ENCODE measurements at places on chromosomes 12 and 14.

- DNase-seq: no peak
Observed at GRCh38 chr12:65990592-65990991, 140.0 kb downstream of the LLPH start.

DNA sequence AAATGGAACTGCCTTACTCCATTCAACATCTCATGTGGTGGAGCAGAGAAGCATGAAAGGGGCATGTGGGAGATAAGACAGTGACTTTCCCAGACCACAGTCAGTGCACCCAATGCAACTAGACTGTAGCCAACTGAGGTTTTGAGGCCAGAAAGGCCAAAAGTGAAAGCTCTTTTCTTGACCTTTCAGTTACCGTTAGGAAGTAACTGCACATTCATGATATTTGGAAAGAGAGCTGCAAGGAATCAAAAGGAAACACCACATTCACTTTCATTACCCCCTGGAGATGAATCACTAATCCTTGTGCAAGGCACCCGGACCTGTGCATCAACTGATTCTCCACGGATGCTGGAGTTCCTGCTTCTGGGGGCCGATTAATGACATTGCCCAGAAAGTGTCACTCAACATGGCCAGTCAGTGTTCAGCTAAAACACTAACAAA, 72.9 kb upstream of the ELK3 start:
- DNase-seq: no peak

- no peak for DNase-seq
Observed at GRCh38 chr12:122961531-122962329, 4.5 kb downstream of the ABCB9 start.

- DNase-seq: no peak
Observed at GRCh38 chr14:65100922-65101541, 1.3 kb downstream of the MAX start.

DNA sequence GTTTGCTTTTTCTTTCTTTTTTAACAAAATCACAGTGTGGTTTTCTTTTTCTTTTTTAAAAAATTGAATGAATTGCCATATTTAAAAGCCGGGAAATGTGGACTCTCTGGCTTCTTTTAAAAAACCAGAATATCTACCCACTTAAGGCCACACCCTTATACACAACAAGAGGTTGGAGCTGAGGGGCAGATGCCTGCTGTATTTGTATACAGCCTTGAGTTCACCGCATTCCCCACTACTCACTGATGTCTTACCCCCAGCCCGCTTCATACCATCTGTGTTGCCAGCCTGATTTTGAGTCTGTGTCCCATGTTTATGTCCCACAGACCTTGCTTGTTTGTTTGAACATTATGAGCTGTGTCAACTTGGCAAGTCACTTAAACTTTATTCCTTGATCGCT, 14.3 kb downstream of the JDP2 start:
- no peak for DNase-seq

GRCh38 chr12:92012691-92013090, 133.0 kb downstream of the BTG1 start:
- DNase-seq: no peak

DNA sequence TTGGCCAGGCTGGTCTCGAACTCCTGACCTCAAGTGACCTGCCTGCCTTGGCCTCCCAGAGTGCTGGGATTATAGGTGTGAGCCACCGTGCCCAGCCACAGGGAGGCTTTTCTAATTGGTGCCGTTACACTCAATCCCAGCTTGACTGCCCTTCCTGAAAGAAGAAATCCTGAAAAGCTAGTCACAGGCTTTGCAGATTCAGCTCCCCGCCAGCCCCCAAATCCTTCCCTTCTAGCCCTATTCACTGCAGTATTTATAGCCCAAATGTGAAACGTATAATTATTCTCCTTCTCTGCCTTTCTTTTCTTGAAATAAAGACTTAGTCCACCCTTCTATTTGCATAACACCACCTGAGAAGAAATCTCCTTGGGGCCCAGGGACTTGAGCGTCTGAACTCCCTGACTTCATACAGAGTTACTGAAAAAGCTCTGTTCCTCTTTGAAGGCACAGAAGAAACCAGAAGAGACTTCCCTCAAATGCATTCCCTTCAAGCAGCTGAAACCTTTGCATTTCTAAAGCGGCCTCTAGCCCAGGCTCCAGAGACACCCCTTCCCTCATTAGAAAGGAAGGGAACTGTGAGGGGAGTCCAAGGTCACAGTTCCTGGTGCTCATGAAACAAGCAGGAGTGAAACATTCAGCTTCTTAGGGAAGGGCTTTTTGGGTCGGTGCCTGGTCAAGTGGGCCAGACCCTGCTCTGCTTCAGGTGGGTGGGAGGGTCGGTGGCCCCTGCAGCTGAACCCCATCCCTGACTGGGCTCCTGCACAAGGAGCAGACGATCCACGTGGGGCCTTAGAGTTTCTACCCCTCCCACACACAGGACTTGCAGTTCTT, 42.3 kb upstream of the BATF start:
- DNase-seq: no peak

DNA sequence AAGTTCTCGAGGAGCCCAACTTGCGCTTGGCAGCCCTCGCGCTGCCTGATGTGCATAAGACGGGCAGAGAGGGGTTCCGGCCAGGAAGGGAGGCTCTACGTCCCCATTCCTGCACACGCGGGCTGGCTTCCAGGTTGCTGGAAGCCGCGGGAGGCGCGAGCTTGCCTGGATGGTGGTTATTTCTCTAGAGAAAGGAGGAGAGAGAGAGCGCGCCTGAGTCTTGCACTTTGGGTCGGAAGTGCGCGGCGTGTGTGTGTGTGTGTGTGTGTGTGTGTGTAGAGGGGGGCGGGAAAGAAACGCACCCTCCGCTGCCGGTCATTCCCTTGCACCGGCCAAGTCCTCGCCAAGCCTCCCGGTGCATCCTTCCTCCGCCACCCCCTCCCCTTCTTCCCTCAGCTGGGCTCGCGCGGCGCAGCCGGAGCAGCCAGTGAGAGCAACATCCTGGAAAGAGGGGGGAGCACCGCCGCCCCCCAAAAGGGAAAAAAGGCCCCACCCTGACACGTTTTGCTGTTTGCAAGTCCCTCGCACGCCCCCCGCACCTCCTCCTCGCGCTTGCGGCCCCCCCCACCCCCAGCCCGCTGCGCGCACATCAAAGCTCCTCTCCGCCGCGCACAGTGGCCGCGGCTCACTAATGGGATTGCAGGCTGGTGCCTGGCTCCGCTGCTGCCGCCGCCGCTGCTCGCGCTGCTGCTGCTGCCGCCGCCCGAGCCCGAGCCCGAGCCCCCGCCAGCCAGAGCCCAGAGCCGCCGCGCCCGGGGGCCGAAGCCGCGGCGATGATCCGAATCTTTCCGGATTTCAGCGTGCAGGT, 4.4 kb upstream of the NPAS3 start:
- DNase-seq: no peak

DNA sequence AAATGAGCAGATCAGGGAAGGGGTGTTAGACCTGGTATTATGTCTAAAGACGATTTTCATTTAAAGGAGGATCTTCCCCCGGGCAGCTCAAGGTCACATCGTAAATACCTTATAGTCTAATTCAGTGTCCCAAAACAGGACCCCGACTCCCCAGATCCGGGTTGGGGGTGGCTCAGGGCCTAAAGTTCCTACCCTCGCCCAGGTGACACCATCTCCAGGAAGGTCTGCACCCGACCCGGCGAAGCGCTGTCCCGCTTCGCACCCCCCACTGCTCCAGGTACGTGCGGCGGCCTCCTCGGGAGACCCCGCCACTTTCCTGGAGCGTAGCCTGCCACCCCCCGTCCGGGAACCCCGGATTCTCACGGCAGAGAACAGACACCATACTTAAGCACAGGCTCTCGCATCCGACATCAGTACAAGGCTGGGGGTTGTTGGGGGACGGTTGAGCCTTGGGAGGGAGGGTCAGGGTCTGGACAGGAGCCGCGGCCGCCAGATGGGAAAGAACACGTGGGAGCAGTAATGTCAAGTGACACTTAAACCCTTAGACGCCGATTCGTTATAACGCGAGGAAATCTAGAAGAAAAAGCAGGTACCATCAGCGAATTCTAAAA, 556 bp downstream of the TIMM9 start:
- DNase-seq: no peak

- peak; percentile 43 for DNase-seq
Observed at GRCh38 chr12:42213023-42213422, 25.0 kb downstream of the YAF2 start.

DNA sequence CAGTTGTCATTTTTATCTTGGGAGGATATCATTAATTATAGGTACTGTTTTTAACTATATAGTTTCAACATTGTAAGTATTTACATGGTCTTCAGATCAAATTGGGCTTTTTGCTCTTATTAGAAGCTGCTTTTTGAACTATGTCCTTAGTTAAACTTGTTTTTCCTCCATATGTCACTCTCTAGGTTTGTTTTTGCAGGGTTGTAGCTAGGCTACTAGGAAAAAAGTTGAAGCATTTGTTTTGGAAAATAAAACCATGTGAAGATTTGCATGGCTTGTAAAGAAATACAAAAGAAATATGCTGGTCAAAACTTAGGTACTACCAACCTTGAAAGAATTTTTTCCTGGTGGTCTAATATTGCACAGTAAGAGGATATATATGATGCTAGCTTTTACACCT, 3.4 kb downstream of the ARID2 start:
- no peak for DNase-seq

GRCh38 chr14:103436533-103436932, 51.3 kb downstream of the MARK3 start:
- no peak for DNase-seq

GRCh38 chr12:68633614-68634558, 23.2 kb downstream of the RAP1B start:
- DNase-seq: no peak

- no peak for DNase-seq
Observed at GRCh38 chr12:20101046-20101445, 267.3 kb upstream of the PDE3A start.

DNA sequence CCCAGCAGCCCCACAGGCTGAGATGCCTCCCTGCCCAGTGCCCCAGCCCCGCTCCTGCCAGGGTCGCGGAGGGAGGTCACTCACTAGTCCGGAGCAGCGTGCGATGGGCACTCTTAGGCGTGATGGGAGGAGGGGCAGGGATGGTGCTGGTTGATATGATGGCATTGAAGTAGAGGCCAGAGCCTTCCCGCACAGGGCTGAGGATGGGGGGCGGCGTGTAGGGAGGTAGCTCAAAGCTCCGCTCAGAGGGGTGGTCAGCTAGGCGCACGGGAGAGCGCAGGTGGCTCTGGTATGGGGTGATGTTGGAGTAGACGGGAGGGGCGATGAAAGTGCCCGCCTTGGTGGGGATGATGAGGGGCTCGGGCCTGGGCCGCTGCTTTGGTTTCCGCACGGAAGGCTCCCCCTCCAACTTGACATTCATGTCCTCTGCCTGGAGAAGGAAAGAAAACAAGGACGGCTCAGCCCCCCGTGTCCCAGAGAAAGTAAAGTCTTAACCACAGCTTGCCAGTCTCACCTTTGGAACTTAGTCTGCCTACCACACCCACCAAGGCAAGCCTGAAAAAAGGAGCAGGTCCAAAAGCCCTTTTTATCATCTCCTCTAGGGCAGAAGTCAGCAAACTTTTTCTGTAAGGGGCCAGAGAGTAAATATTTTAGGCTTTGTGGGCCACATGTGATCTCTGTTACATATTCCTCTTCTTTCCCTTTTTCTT, 15.5 kb upstream of the PNMA1 start:
- DNase-seq: no peak

DNA sequence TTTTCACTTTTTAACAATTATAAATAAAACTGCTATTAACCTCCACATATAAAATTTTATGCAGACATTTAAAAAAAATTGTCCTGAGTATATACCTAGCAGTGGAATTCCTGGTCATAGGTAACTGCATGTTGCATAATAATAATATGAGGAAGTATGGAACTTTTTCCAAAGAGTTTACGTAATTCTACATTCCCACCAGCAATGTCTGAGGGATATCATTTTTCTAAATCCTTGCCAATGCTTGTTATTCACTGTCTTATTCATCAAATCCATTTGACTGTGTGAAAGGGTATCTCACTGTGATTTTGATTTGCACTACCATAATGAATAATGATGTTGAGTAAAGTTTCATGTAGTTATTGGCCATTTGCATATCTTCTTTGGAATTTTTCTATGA, 393.8 kb downstream of the LRFN5 start:
- no peak for DNase-seq

DNA sequence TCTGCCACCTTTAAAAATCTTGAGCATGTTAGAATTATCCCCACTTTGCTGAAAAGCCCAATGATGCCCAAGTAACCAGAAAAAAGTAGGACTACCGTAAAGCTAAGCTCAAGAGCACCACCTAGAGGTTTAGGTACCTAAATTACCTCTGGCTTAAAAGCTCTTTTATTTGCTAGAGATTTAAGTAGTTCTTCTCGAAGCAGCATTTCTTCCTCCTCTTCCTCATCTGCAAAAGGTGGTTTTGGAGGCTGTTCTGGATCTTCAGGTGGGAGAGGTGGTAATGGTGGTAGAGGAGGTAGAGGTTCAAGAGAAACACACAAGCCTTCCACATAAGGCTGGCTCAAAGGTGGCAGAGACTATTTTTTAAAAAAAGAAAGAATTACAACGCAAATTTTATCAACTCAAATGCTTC, 26.9 kb downstream of the ZFC3H1 start:
- DNase-seq: peak; percentile 32

DNA sequence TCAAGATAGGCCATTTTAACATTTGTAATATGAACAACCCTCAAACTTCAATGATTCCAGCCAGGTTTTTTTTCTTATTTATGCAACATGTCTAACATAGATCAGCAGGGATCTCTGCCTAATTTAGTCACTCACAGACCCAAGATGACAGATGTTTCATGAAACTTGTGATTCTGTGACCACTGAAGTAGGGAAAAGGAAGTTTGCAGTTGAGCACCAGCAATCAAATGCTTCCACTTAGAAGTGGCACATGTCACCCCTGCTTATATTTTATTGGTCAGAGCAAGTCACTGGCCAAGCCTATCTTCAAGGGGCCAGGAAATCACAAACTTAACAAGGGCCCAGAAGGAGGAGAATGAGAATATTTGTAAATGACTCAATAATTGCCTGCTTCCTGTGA, 150.6 kb downstream of the BCAT1 start:
- no peak for DNase-seq

DNA sequence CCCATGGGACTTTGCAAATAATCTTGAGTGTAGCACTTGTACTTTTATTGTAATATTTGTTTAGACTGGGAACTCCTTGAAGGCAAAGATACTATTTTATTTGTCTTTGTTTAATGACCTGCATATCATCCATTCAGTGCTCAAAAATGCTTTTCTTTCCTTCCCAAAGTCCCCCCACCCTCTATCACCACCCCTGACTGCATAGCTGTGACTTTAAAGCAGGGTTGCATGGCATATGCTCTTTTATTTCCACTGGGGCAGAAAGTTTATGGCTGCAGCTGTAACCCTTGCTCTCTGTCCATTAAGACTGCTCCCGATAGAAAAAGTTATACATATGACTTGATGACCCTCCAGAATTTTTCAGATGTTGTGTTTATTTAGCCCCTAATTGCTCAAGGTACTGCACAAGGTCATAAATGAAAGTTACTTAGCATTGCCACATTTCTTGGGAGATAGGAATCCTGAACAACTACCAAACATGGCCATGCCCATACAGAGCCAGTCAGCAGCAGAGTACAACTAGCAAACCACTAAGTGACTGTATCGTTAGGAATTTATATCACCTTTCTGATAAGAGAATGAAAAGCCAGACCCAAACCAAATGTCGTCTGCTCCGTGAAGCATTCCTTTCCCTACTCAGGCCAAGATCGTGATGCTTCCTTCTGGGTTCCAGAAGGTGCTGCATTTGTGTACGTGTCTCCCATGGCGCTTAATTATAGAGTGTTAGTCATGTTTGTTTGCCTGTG, 114.3 kb downstream of the DIP2B start:
- no peak for DNase-seq
